ENCODE measurements at places on chromosomes 16 and 17.

DNA sequence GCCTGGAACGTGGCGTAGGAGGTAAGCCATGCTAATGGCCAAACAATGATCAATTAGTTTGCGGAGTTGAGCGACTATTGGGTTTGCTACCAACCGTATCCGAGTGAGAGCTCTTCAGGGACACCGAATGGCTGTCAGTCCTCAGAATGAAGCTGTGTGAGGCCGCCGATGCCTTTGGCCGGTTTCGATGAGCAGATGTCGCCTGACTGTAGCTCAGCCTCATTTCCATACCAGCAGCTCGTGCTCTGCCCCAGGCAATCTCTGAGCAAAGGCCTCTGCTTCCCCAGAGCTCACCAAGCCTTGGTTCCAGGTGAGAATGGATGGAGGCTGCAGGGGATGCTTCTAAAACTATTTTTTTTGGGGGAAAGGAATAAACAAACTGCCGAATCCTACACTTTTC is 111.7 kb upstream of the HS3ST4 start:
- DNase-seq = no peak

DNA sequence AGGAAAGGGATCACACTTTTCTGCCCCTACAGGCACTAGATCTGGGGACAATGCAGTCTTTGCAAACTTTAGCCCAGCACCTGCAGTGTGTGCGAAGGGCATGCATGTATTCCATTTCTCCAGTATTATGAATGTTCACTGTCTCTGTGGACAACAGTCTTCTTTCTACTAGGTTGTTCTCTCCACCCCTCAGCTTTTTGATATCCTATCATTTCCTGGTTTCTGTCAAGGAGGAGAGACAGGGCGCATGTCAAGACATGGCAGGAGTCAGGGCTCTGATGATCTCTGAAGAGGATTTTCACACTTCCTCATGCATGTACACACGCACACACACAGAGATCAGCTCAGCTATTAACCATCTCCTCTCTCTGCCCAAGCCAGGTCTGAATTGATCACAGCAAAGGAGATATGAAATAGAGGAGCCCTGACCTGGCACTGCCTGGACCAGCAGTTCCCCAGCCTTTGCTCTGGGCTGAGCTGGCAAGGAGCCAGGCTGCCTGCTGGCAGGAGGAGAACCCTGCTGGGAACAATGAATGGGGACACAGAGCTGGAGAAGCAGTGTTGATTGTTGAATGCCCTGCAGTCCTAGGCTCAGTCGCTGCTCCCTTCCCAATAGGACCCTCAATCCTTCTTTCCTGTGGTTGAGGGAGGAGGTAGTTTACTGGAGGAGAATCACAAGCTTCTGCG is 2.6 kb downstream of the GPR179 start:
- DNase-seq = no peak

GRCh38 chr16:69329369-69330285 is 761 bp downstream of the PDF start:
- DNase-seq = peak; percentile 43

DNA sequence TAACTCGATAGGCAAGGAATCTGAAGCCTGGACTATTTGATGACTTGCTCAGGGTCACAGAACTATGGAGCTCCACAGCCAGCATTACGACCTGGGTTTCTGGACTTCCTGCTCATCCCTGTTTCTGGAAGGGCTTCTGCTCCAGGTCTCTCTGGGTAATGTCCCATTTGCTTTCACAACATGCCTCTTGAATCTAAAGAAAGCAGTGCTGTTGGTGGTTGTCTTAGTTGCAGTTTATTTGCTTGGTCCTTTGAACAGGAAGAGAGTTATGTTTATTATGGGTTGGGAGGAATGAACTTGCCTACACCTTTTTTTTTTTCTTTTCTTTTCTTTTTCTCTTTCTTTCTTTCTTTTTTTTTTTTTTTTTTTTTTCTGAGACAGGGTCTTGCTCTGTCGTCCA is 84.8 kb downstream of the PITPNC1 start:
- DNase-seq = no peak

GRCh38 chr16:49009204-49009603 is 272.4 kb downstream of the CBLN1 start:
- DNase-seq = no peak

DNA sequence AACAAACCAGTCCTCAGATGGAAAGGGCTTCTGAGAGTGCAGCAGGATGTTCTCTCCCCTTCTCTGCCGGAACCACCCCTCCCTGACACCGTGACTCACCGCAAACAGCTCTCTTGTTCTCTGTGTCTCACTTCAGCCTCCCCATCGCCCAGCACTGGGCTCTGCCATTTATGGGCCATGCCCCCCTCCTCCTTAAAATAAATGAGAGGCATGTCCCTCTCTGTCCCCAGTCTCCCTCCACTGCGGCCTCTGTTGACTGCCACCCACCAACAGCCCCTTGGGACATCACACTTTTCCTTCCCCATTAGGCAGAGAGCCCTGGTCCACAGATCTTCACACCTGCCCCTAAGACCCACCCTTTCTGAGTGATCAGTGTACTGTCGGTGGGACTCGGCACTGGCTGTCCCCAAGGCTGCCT is 6.3 kb downstream of the CCDC102A start:
- DNase-seq = peak; percentile 85

DNA sequence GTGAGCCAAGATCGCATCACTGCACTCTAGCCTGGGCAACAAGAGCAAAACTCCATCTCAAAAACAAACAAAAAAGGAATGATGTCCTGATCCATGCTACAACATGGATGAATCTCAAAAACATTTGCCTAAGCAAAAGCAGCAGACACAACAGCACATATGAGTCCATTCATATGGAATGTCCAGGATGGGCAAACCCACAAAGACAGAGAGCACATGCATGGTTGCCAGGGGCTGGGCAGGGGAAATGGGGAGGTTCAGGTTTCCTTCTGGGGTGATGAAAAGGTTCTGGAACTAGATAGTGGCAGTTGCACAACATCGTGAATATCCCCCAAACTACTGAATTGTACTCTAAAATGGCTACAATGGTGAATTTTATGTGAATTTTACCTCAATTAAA is 35.3 kb upstream of the RAI1 start:
- DNase-seq = no peak
